ENCODE measurements at places on chromosomes 7 and 10.

DNA sequence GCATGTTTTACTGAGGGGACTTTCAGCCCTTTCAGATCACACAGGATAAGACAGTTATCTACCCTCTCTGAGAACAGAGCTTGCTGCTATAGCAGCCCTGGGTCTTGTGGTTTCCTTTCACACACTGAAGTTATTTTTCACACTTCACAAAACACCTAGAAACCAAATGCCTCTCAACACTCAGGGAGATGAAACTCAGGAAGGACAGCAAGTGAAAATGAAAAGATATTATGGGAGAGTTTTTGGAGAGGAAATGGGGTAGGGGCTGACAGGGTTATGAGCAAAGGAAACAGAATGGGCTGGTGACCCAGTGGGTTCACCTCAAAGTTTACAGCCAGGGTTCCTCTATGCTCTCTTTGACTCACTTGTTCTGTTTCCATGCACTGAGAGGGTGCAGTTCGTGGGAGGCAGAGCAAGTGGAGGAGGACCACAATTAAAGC, 17.0 kb upstream of the GIMAP2 start:
- no peak for DNase-seq

DNA sequence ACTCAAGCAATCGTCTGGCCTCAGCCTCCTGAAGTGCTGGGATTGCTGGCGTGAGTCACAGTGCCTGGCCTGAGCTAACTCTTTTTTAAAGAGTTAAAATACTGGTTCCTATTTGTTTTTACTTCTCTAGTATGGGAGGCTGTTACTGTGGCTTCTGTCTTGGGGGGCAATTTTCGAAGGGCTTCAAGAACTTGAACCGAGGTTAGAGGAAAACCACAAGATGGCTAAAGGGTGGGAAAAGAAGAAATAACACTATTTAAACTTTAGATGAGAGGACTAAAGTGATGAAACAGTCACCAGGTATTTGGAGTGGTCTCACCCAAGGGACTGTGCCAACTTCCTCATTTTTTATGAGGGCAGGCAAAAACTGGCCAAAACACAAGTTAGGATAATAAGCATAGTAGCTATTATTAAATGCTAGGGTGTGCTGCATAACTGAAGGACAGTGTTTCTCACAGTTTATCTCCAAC, 17.8 kb downstream of the MET start:
- no peak for DNase-seq

DNA sequence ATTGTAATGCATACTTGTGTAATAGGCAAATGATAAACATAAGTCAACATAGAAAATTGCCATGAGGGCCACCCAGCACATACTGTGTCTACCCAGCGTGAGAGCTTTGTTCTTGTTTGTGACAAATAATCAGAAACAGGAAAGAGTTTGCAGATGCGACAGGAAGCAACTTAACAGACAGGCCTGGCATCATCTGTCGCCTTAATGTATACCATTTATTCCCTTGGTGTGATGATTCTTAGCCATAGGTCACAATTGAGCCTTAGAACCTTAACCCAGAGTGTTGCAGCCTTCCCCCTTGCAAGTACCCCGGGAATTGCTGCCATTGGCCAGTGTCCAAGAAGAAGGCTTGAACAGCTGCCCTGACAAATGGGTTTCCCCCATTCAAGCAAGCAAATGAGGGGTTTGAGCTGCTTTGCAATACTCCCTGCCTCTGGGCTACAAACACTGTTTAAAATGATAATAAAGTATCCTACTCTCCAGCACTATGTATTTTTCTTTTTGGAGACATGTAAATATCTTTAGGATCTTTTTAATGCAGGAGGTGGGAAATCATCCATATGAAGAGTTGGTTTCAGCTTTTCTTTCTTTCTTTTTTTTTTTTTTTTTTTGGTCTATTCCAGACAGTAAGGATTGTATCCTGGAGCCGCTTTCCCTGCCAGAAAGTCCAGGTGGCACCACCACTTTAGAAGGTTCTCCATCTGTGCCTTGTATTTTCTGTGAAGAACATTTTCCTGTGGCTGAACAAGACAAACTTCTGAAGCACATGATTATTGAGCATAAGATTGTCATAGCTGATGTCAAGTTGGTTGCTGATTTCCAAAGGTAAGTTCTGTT, 80.0 kb downstream of the ZNF277 start:
- no peak for DNase-seq

DNA sequence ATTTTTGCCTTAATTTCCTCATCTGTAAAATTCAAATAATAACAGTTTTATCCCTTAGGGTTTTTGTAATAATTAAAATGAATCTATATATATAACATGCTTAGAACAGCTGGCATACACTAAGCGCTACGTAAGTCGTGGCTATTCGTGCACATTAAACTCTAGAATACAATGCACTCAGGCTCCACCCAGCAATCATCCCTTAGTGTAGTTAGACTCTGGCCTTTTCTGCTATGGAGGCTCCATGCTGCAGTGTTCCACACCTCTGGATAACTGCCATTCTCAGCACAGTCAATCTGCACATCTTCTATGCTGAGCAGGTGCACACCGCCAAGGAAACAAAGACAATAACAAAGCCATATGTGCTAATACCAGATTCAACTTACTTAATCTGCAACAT, 92.9 kb downstream of the IPMK start:
- DNase-seq = no peak

DNA sequence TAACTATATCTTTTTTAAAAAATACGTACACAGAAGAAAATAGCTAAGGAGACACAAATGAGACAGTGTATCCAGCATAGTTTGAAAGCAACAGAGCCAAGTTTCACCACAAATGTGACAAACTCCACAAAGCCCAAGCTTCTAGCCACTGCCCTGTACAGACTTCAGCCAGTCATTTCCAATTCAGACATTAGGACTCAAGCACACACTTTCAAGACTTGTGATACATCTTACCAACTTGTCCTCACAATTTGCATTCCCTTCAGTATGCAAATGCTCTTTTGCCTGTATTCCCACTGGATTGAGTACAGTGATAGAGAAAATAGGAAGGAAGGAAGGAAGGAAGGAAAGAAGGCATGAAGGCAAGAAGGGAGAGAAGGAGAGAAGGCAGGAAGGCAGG, 510.4 kb downstream of the KCNMA1 start:
- DNase-seq = no peak

All from amniotic epithelial cell (primary cell).